Hepatic stellate cell (primary cell): ENCODE measurements at places on chromosomes 2 and 18.

DNA sequence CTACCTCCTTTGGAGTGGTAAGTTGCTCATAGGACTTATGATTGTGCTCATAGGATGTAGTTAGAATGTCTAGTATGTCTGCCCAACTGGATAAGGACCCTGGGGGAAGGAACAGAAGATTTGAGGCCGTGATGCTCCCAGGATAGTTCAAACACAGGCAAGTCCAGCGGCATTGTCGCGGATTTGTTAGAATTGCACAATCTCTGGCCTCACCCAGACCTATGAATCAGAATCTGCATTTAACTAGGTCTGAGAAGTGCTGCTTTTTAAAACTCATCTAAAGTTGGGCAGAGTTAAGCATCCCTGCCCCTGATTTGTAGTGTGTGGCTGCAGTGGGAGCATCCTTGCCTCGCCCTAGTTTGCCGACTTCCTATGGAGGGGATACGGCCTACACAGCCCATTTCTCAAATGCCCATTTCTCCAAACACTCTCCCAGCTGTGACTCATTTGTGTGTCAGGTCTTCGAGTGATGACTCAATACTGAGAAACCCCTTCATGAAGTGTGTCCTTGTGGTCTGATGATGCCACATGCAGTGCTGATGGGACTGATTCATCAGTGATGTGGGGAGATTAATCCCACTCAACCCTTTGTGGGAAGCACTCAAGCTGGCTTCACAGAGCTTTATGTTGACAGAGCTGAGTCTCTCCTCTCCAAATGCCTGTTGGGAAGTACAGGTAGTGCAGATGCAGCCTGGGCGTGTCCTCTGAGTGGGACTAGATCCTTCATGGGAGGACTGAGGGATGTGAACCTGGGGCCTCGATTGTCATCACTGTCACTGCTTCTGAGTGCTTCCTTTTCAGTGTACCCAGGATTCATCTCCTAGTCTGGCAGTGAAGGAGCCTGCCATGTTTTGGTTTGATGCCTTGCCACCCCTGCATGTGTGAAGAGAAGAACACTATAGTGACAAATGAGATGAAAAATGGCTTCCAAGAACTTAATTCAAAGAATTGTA is 18.7 kb downstream of the SMIM21 start:
- DNase-seq, result peak; percentile 69

DNA sequence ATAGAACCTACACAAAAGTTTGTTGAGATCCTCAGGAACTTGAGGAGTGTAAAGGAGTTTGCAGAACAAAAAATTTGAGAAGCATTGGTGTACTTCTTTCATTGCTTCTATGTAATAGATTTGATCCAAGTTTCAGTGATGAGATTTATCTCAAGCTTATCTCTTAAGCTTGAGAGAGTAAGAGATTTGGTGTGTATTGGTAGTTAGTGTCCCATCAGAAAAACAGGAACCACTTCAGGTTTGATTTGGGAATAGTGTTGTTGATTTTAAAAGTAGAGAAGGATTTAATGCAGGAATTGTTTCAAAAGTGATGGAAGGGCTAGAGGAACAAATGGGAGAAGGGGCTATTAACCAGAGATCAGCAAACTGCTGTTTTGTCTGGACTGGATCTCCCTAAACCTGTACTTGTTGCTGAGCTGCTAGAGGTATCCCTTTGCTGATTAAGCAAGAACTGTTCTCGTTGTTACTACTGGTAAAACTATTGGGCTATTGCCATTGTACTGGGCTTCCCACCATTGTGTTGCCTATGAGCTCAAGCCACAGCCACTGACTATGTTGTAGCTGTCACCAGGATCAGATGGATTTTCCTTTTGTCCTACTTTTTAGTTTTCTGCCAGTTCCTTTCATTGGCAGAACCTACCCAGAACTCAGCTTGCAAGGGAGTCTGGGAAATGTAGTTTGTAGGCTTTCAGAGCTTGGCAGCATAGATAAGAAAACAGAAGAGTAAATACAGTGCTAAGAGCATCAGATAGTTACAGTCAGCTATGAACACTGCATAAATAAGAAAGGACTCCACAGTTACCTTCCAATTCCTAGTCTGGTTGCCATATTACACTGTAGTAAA is 39.3 kb downstream of the RAB10 start:
- no peak for DNase-seq

GRCh38 chr2:18763338-18763737 is 174.0 kb upstream of the NT5C1B start:
- DNase-seq, result no peak

GRCh38 chr2:205656461-205656860 is 25.8 kb upstream of the NRP2 start:
- no peak for DNase-seq

- DNase-seq, result peak; percentile 68
Measured at GRCh38 chr18:35076135-35076924, 35.1 kb downstream of the MAPRE2 start.

DNA sequence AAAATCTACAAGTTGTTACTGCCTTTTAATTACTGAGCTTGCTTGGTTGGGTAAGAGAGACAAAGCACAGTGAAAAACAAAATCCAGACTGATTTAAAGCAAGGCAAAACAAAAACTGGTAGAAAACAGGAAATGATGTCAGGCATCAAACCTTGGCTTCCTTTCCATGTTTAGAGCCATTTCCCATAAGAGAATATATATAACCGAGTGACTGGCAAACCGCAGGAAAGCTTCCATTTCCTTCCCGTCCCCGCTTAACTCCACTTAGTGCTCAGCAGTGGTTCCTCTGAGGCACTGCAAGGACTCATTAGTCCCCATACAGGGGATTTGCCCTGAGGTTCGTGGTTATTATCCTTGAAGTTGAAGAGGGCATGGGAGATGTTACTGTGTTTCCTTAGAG is 446.3 kb downstream of the LPIN1 start:
- no peak for DNase-seq

DNA sequence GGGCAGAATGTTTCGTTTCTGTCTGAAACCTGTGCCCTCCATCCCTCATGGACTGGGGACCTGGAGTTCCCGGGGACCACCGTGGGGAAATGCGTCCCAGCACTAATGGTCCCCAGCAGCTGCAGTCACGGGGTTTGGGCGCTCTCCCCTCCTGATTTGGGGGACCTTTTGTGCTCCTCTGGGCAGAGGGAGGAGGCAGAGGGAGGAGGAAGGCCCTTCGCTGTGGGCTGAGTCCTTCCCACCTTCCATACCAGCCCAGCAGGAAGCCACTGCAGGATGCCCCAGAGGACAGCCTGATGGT is 3.2 kb downstream of the GPR35 start:
- DNase-seq, result no peak

GRCh38 chr2:139529080-139529479 is 748.9 kb upstream of the NXPH2 start:
- DNase-seq, result no peak
